ENCODE measurements at places on chromosomes 2 and 18. TPM values are rescaled to one million over a fixed set of nuclear protein-coding genes. Genes with fewer than 3 reads are reported as not detected.

GKN1 gene
- not detected for polyA plus RNA-seq

ACKR3 gene
- polyA plus RNA-seq: 1.4 TPM

OSR1 gene
- not detected for polyA plus RNA-seq

NRBP1 gene
- polyA plus RNA-seq: 69.2 TPM

CIDEA gene
- polyA plus RNA-seq: not detected

TSGA10 gene
- polyA plus RNA-seq: 19.7 TPM

TTR gene
- polyA plus RNA-seq: not detected

NAT8 gene
- polyA plus RNA-seq: not detected

B4GALT6 gene
- polyA plus RNA-seq: not detected

VWC2L gene
- polyA plus RNA-seq: not detected

PCARE gene
- polyA plus RNA-seq: not detected

TEKT4 gene
- polyA plus RNA-seq: not detected

MEIS1 gene
- 0.33 TPM for polyA plus RNA-seq

TBC1D8 gene
- polyA plus RNA-seq: 0.78 TPM

HRH4 gene
- not detected for polyA plus RNA-seq

PPM1G gene
- polyA plus RNA-seq: 80.1 TPM

LOXL3 gene
- 0.74 TPM for polyA plus RNA-seq

CRIM1 gene
- 0.26 TPM for polyA plus RNA-seq

CD28 gene
- polyA plus RNA-seq: 1.3 TPM
